ENCODE measurements at places on chromosomes 7 and 10. TPM values are rescaled to one million over a fixed set of nuclear protein-coding genes. Genes with fewer than 3 reads are reported as not detected.

The PARG gene
- total RNA-seq = 67.2 TPM

- H3K4me1 ChIP-seq = peaks cover 34% of the 10 kb centered on the region
- H3K27ac ChIP-seq = no peak overlapping the region
- no peak for DNase-seq
- no peaks in the 10 kb centered on the region for H3K36me3 ChIP-seq
- no peaks in the 10 kb centered on the region for H3K27me3 ChIP-seq
- no peak overlapping the region for H3K4me3 ChIP-seq
Observed at GRCh38 chr10:76031769-76032699, 600.6 kb downstream of the LRMDA start.

The PITX3 gene
- 0.46 TPM for total RNA-seq

The KNDC1 gene
- total RNA-seq = 1.8 TPM

- H3K27me3 ChIP-seq = peaks cover 36% of the 10 kb centered on the region
- no peaks in the 10 kb centered on the region for H3K36me3 ChIP-seq
- no peaks in the 10 kb centered on the region for H3K4me1 ChIP-seq
- DNase-seq = no peak
- no peak overlapping the region for H3K27ac ChIP-seq
Observed at GRCh38 chr10:43234471-43235041, 32.3 kb downstream of the RASGEF1A start.

GRCh38 chr7:74033372-74034311, 5.7 kb downstream of the ELN start:
- H3K36me3 ChIP-seq = no peaks in the 10 kb centered on the region
- no peaks in the 10 kb centered on the region for H3K27me3 ChIP-seq
- peaks cover 22% of the 10 kb centered on the region for H3K4me1 ChIP-seq
- no peak overlapping the region for H3K27ac ChIP-seq
